ENCODE measurements at places on chromosomes 1 and 21.

GRCh38 chr1:101098327-101098726 is 72.7 kb upstream of the DPH5 start:
- no peak for DNase-seq

GRCh38 chr1:8671306-8671917 is 146.0 kb downstream of the RERE start:
- DNase-seq: no peak

DNA sequence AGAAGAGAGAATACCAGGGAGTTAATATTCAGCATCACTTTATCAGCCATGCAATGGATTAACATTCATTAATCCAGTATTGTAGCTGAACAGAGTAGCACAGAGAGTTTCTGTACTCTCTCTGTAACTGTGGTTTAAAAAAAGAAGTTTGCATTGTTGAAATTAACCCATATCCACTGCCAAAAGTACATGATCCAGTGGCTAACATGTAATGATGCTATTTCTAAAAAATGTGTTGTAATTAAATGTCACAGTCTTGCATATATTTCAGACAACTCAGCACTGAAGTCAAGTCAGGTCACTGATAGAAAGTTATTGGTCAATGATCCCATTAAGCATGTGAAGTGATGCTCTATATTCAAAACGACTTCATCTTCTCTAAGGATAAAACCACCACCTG is 141.3 kb downstream of the NRIP1 start:
- DNase-seq: no peak

DNA sequence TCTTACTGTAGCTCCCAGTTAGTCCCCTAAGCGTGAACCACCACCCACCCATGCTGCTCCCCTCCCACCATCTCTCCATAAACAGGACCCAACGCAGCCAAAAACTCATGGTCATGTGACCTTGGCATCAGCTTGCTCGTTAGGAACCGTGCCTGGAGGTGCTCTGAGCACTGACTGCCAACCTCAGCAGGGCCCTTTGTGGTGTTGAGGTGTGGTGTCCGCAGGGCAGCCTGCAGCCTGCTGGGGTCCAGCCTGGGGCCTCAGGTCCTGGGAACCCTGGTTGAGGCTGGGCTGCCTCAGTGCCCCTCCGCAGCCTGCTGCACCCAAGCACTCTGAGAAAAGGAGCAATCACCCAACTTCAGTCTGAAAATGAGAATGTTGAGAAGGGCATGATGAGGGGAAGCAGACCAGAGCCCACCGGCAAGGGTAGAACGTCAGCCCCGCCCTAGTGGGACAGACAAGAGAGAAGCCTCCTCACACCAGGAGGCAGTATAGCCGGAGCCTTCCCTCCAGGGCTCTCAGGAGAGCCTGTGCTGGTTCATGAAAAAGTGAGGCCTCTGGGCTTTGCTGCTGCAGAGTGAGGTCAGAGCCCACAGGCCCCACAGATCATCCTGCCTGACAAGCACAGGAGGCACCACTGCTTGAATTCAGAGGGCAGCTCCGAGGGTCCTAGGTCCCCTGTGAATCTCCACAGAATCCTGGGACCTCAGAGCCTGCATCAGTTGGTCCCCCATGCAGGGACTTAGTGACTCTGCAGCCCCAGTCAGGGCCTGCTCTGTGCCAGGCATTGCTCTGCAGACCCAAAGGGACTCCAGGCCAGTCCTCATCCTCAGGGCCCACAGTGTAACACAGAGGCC is 4.9 kb upstream of the COL6A2 start:
- no peak for DNase-seq

DNA sequence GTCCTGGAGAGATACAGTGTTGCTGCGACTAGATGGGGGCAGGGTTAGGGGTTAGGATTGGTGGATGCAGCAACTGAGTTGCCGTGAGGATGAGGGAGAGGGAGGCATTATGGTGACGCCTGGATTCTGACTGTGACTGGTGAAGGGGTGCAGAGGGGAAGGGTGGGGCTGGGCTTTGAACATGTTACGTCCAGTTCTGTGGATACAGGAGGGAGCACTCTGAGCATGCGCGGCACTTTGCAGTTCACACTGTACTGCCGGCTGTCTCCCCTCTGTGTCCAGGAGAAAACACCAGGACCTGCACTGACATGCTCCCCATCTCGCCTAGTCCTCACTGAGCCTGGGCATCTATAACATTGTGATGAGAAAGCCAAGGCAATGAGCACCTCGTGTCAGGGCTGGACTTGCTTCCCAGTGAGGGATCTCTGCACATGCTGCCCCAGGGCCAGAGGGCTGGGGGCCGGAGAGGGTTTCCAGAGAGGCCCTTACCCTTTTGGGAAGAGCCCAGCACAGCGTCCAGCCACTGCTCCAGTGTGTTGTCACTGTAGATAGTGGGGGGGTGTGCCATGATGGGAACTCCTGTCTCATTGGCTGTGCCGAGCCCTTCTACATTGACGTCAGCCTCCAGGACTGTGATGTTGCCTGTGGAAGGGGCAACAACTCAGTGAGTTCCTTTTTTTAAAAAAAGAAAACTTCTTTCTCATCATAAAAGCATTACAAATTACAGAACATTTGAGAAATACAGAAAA is 7.6 kb downstream of the FAM151A start:
- no peak for DNase-seq

DNA sequence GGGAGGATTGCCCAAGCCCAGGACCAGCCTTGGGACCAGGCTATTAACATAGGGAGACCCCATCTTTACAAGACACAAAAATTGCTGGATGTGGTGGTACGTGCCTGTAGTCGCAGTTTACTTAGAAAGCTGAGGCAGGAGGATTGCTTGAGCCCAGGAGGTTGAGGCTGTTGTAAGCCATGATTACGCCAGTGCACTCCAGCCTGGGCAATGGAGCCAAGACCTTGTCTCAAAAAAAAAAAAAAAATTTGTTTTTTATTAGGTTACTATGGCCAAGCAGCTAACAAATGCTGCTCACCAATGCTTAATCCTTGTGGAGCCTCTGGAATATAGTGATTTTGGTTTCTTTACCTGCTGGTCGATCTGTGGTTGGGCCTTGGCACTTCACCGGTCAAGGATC is 8.8 kb downstream of the ARID1A start:
- no peak for DNase-seq

- DNase-seq: no peak
These were observed 720.6 kb downstream of the RWDD3 start for GRCh38 chr1:95954585-95954984.

DNA sequence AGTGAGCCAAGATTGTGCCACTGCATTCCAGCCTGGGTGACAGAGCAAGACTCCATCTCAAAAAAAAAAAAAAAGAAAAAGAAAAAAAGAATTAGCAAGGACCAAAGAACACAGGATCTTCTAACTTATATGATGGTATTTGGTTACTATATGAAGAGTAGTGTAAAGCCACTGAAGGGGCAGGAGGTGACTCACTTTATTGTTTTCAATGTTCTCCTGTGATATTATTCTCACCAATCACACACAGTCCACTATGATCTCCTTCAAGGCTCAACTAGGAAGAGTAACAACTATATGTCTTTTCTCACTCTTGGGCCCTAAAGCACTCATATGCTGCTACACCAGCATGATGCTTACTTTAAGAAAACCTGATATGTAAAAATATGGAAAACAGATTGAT is 26.7 kb downstream of the RC3H1 start:
- no peak for DNase-seq

- DNase-seq: no peak
These were observed 392.1 kb downstream of the KIF26B start for GRCh38 chr1:245546875-245547274.

DNA sequence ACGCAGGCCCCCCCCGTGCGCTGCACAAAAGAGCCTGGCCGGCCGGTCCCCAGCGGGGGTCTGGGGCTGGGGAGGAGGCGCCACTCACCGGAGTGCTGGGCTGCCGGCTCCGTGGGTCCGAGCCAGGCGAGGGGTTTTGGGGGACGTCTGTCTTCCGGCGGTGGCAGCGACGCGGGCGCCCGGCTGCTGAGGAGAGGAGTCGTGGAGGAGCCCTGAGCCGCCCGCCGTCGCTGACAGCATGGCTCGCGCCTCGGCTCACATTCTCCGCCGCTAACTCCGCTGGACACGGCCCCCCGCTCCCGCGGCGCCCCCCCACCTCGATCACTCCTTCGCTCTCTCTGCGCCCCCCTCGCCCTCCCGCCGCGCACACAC is 649 bp downstream of the AHDC1 start:
- no peak for DNase-seq

- no peak for DNase-seq
These were observed 71.3 kb downstream of the HLX start for GRCh38 chr1:220950576-220950975.

DNA sequence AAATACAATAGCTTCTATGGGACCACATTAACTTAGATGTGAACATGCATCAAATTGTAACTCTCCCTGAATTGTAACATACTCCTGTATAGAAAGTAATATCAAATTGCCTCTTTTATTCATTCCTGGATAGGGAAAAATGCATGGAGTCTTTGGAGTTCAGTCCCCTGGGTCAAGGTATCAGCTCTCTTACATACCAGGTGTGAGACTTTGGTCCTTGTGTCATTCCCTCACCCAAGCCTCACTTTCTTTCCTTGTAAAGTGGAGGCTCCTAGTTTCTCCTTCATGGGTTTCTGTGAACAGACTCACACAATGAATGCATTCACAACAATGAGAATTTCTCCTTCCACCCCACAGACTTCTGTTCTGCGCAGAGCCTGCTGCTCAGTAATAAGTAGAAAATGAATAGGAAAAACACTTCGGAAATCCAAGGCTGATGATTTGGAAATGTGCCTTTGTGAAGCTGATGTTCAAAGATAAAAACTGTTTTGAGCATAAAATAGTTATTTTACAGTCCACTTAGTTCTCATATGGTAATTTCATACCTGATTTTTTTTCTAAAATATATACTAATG is 185.3 kb downstream of the AK5 start:
- no peak for DNase-seq

GRCh38 chr1:154962156-154962749 is 671 bp upstream of the PYGO2 start:
- no peak for DNase-seq

GRCh38 chr1:212034516-212035122 is 738 bp downstream of the INTS7 start:
- DNase-seq: no peak

GRCh38 chr1:199041173-199041914 is 402.5 kb downstream of the PTPRC start:
- DNase-seq: no peak

- DNase-seq: no peak
These were observed 192.5 kb downstream of the CACNA1E start for GRCh38 chr1:181675918-181676190.

DNA sequence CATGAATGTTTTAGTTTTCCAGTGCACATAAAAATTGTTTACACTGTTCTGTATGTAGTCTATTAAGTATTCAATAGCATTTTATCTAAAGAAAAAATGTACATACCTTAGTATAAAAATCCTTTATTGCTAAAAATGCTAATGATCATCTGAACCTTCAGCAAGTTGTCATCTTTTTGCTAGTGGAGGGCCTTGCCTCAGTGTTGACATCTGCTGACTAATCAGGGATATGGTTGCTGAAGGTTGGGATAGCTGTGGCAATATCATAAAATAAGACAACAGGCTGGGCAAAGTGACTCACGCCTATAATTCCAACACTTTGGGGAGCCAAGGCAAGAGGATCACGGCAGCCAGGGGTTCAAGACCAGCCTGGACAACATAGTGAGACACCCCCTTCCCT is 9.0 kb downstream of the DYNLT5 start:
- DNase-seq: no peak

GRCh38 chr1:186781730-186782129 is 47.0 kb upstream of the PLA2G4A start:
- DNase-seq: no peak

DNA sequence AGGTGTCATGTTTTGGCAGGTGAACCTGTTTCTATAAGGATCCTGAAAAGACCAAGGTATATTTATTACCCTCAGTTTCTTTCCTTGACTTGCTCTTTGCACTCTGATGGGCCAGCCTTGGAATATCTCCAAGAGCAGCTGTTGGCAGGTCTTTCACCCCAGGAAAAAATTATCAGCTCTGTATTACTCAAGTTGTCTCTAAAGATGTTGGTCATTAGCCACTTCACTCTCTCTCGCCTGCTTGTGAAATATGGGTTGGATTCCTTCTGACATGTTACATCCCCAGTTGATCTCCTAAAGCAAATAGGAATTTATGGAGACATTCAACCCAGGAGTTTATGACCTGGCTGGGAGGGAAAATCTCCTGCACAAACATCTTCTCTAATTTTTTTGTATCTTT is 85.9 kb downstream of the KCNJ15 start:
- no peak for DNase-seq

DNA sequence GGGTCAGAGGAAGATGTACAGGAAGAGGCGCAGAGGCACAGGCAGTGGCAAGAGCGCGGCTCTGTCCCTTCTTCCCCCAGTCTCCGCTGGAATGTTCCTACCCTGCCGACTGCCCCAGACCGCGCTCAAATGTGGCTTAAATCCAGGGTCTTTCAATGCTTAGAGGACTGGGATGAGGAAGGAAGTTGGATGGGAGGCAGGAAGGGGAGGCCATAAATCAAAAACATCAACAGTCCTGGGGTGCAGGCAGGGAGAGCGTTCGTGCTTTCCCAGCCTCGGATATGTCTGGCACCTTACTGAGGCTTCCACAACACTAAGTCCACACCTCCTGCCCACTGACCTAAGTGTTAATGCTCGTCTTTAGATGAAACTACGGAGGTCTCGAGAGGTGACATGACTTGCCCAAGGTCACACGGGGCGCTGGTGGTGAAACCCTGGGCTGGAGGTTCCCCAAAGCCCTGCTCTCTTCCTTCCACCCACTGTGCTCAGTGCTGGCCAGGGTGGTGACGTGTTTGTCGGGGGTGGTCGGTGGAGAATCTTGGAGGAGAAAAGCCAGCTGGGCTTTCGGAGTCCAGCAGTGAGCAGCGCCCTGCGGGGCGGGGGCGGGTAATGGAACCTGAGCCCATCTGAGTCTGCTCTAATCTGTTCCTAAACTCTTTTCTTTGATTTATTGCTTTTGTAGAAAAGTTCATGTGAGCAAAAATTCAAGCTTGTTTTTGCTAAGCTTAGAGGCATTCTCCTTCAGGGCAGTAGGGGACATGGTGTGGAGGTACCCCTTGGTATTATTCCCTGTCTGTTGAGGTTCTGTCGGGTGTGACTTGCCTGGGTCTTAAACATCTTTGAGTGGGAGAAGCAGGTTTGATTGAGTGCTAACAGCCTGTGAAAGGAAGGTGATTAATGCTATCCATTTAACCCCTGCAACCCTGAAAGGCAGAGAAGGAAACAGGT is 708 bp downstream of the CDA start:
- no peak for DNase-seq

- DNase-seq: no peak
These were observed 9.5 kb downstream of the GPR137B start for GRCh38 chr1:236151739-236152424.

DNA sequence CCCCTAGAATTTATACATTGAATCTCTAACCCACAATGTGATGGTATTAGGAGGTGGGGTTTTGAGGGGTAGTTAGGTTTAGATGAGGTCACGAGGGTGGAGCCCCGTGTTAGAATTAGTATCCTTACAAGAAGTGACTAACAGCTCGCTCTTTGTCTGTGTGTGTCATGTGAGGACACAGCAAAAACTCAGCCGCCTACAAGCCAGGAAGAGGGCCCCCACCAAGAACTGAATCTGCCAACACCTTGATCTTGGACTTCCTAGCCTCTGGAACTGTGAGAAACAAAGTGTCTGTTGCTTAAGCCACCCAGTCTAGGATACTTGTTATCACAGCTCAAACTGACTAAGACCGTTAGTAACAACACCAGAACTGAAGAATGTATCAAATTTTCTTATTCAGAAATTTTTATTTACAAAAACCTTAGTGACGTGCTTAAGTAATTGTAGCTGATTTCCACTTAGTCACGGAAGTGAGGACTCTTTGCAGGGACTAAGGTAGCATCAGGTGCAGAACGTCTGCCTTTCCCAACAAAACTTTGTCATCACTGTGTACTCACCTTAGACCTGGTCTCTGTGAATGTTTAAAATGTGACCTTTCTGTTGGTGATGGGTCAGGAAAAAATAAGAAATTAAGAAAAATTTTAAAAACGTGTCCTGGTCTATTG is 24.5 kb upstream of the LRRC8C start:
- no peak for DNase-seq

Data from NCI-H187 (cell line).